ENCODE measurements at places on chromosomes 5 and 9.

GRCh38 chr5:10233505-10233904, 16.2 kb downstream of the ATPSCKMT start:
- DNase-seq, result peak; percentile 56

DNA sequence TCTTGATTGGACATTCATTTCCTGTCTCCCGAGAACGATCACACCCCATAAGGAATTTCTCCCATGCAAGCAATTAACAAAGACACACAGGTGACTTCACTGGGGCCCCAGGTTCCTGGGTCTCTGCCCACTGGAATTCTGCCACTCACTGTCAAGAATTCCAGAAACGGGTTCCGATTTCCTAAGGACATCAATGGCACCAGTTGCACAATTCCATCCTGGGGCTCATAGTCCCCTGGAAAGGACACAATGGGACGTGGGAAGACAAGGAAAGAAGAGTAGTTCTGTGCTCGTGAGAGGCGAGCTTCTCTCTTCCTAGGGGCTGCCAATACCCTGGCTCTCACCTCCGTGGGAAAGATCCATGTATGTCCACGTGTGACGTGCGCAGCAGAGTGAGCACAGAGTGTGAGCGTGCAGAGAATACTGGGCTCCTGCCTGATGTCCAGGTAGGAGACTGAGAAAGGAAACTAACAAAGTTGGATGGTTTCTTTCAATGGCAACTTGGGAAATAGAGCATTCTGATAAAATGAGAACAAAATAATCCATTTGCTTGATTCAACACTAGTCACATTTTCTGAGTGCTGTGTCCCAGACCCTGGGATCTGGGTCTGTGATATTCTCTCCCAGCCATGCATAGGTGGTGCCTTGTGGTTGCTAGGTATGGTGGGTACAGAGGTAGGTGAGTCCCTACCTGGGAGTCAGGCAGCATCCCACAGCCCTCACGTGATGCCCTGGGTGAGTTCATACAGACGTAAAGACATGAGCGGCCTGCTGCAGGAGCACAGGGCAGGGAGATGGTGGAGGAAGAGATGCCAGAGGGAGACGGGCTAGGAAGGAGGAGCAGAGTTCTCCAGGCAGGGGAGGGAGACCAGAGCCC, 159.8 kb downstream of the COL23A1 start:
- no peak for DNase-seq

DNA sequence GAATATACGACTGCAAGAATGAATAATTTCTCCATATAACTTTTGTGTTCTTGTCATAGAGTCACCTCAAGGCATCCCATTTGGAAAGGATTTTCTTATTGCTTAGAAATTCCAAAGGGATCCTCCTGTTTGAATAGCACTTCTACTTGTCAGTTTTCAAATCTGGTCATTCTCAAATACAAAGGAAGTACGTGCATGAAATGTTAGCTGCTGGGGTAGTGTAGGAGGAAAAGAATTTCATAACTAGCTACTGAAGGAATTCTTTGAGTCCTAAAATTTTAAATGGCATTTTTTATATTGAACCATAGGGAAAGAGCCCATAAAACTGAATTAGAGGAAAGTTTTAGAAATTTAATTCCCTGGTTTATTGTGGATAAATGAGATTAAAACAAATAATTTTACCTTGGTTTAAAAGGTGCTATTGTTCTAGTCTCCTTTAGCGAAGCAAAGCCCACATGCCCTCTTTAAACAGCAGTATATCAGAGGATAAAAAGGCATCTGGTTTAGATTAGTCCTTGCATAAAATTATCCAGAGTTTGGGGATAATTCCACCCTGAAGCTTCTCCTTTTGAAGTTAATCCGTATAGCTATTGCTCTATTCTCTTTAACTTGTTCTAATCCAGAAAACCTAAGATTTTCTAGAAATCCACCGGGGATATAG, 2.0 kb upstream of the MPDZ start:
- no peak for DNase-seq

DNA sequence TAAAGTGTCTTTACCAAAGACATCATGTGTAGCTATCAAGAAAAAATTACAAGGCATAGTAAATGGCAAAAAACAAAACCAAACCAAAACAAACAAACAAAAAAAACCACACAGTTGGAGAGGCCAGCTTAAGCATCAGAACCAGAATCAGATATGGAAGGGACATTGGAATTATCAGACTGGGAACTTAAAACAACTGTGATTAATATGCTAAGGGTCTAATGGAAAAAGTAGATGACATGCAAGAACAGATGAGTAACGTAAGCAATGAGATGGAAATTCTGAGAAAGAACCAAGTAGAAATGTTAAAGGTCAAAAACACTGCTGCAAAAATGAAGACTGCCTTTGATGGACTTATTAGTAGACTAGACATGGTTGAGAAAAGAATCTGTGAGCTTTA, 75.9 kb downstream of the FBXO38 start:
- DNase-seq, result no peak

GRCh38 chr5:16855485-16855884, 80.6 kb downstream of the MYO10 start:
- peak; percentile 87 for DNase-seq

DNA sequence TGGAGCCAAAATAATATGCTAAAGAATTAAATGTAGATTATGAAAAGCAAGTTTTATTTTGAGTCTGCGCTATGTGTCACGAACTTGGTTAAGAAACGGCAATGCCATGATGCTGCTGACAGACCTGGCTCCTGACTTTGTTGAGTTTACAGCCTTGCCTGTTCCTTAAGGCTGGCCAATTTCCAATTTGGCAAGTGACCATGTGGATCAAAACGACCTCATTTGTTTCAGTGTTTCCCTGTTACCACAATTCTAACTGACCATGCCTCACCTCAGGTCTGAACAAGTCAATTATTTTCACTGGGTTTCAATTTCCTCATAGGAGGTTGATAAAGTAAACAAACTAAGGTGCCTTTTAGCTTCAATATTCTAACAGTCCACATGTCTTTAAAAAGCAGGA, 461.4 kb downstream of the ZNF608 start:
- no peak for DNase-seq

GRCh38 chr5:42876375-42876844, 64.7 kb upstream of the SELENOP start:
- no peak for DNase-seq

DNA sequence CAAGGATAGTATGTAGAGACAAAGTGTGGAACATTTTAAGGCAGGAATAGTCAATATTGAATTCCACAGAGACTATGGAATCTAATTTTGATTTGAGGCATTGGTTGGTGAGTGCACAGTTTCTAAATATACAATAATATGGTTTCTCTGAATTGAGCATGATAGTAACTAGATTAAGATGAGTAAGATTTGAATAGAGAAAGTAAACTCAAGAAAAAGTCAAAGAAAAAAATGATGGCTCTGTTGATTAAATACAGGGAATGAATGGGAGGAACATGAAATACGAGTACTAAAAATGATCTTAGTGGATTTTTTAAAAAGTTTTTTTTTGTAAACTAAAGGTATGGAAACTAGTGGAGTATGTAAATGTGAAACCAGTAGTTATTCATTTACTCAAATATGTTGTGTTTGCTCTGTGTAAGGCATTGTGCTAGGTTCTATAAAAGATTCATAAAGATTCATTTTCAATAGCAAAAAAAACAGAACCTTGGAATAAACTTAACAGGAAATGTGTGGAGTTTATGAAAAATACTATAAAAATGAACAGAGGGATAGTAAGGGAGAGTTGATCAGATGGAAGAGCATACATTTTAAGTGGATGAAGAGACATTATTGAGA, 101.2 kb downstream of the ZCCHC7 start:
- no peak for DNase-seq

DNA sequence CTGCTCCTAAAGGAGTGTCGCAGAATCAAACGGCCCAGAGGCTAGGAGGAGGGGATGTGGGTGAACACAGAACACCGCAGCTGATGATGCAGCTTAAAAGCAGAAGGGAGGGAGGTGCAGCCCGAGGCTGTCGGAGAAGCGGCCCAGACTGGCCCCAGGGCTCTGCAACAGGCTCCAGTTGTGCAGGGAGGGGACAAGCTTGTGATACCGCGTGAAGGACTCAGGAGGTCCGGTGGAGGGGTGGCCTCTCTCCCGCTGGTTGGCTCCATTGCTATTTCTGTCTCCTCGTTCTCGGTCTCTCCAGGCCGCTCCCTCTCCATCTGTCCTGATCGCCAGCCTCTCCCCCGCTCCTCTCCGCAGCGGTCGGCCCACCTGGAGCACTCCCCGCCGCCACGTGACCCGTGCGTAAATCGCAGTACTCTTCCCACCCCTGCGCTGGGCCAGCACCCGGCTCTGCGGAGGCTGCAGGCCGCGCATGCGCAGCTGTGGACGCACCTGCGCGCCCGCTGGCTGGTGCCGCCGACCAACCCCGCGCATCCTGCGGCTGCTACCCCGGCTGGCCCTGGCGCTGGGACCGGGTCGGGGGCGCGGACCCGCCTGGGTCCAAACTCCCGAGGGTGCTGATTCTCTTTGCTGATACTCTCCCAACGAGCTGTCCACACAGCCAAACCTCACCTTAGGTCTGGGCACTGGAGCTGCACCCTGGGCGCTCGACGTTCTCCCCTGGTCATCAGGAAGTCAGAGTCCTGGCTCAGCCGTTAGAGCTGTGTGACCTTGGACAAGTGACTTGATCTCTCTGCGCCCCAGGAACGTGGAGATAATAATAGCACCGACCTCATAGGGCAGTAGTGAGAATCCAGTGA, 3.7 kb upstream of the STXBP1 start:
- DNase-seq, result no peak

DNA sequence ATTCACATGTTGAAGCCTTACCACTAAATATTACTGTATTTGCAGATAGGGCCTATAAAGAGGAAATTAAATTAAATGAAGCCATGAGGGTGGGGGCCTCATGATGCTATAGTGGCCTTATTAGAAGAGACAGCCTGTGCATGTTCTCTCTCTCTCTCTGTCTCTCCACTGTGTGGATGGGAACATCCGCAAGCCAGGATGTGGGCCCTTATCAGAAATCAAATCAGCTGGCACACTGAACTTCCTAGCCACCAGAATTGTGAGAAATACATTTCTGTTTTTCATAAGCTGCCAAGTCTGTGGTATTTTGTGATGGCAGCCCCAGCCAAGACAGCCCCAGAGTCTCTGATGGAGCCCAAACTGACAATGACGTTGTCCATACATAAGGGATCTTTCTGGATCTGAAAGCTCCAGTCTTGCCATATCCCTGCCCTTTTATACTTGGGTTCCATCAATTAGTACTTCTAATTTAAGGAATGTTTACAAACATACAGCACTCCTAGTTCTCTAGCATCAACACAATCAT, 300.5 kb upstream of the ATP10B start:
- no peak for DNase-seq

DNA sequence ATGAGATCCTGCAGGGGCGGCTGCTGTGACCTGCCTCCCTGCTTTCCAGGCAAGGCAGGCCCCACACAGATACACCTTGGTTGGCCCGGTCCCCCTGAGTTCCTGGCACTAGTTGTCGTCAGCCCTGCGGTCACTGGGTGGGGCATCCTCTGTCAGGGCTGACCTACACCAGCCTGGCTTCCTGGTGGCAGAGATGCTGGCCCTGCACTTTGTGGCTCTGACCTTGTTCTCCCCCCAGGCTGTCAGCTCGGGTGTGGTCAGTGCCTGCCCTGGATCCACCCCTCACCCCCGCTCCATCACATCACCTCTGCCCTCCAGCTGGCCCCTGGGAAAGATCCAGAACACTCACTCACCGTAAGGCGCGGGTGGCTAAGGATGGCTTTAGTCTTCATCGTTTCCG, 74.1 kb downstream of the PHF2 start:
- no peak for DNase-seq

- DNase-seq, result no peak
These were observed 325.5 kb upstream of the IRX4 start for GRCh38 chr5:2208239-2208544.

DNA sequence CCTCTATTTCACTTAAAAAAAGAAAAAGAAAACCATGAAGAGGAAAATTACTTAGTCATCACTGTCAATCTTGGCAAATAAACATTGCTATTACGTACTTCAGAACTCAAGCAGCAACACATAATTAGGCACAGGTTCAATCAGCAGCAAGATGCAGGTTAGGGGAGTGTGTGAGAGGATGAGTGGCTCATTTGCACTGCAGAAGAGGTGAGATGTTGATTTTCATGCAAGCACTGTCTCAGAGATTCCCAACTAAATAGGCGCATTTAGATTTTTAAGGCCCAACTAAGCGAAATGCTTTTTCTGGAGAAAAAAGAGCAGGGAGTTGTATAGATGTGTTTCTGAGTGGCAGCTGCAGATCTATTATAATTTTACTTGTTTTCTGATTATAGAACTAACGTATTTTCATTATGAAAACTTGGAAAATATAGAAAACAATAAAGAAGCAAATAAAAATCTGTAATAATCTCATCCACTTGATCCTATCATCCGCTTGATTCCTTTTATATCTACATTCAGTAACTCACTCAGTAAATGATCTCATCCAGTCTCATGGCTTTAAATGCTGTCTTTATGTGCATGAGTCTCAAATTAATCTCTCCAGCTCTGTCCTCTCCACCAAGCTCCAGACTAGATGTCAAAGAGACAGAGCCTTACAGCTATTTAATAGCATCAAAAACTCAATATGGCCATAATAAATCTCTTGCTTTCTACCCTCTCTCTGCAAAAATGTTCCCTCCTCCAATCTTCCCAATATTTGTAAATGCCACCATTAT, 162.5 kb downstream of the ZNF462 start:
- DNase-seq, result no peak

GRCh38 chr9:93575796-93576257, 557 bp upstream of the PHF2 start:
- no peak for DNase-seq

DNA sequence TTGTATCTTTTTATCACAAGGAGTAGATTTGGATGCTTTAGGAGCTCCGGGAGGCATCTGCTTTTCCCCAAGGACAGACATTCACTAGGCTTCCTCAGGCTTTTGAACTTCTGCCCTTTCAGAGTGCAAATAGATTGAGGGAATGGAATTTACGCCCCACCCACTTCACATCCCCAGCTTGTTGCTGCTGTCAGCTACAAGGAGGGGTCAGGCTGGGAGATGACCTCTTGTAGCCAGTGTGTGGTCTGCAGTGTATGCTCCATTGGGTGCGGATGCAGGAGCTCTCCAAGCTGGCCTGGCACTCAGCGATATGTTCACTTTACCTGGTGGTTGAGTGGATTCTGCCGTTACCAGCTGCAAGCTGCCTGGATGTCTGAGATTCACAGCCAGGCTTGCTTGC, 6.4 kb downstream of the TNFSF15 start:
- no peak for DNase-seq

GRCh38 chr9:6686396-6686795, 40.9 kb upstream of the GLDC start:
- DNase-seq, result no peak

- no peak for DNase-seq
These were observed 35.6 kb downstream of the ADRA1B start for GRCh38 chr5:159951834-159952233.

- no peak for DNase-seq
These were observed 219.2 kb downstream of the MEF2C start for GRCh38 chr5:88663793-88664216.

Data from kidney capillary endothelial cell (primary cell).